Upper lobe of right lung (tissue), 1 donor: ENCODE measurements at places on chromosomes 5 and 9. TPM values are rescaled to one million over a fixed set of nuclear protein-coding genes. Genes with fewer than 3 reads are reported as not detected.

DNA sequence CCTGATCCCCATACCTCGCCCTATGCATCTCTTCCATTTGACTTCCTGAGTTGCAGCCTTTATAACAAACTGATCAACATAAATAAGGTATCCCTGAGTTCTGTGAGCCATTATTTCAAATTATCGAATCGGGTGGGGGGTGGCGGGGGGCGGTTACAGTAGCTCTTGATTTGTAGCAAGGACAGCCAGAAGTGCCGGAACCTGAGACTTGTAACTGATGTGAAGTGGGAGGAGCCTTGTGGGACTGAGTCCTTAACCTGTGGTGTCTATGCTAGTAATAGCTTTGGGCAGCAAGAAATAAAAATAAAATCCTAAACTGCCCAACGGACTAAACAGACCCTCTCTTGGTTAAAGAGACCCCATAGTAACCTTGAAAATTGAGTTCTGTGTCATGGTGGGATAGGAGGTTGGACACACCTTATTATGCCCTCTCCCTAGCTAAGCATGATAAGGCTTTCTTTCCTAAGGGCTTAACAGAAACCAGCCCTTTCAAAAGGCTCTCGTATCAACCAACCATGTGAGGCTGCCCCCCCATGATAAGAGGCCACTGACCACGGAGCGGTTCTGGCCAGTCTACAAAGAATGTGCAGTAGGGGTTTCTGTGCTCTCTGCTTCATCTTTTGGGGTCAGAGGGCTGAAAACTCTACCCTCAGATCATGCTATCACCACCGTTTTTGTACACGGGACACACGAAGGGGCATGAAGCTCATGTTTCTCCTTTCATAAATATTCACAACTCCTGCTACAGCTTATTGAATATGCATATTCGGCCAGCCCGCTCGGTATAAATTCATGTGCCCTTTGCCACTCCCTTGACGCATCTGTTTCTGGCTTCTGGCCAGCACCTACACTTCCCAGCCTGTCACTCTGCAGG, 39.5 kb upstream of the IQGAP2 start:
- no peak for DNase-seq

- DNase-seq = no peak
Observed at GRCh38 chr5:15601853-15602252, 101.9 kb downstream of the FBXL7 start.

GRCh38 chr5:37859805-37860204, 20.0 kb upstream of the GDNF start:
- no peak for DNase-seq

DNA sequence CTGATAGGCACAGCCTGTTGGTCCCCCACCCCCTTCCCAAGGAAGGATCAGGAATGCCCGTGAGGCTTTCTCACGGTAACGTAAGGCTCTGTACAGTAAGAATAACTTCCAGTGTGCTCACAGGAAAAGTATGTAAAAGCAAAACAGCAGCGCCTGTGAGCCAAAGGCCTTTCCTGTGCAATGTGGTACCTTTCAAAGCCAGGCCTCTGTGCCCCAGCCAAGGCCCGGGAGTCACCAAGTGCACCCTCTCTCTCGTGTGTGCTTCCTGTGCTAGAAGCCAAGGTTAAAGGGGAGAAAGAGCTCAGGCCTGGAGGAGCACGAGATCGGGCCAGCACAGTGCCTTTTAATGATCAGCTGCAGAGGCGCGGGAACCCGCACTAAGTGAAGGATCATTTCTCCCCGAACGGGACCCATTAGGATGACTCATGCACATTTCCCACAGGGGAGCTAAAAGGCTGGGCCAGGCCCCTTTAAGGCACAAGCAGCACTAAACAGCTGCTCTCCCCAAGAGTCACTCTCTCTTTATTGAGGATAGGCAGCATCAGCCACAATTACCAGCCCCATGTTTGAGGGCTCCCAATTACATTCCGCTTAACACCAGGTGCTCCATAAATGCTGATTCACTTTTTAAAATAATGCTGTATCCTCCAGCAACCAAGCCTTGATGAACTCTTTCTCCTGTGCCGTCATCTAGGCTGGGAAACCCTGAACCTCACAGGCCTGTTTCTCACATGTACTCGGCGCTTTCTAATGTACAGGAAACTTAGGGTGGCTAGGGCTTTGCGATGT, 42.8 kb downstream of the SHB start:
- DNase-seq = no peak

DNA sequence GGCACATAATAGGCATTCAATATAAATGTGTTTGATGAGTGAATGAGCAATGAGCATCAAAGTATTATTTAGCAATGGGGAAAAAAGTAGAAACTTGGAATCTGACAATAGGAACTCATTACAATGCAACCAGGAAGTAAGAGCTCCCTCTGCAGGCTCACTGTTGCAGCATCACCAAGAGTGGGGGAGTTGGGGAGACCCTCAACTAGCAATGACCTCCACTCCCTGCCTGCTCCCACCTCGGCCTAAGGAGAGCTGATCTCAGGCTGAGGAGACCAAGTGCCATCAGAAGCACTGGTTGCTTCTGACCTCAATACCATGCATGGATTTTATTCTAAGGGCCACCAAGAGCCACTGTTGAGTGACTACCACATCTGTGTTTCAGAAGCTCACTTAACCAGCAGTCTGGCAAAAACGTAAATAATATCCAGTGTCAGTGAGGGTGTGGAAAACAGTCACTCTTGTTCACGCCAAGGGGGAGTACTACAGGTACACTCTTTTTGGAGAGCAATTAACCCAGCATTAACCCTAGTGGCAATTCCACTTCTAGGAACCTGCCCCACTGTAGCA, 8.0 kb downstream of the VDAC1 start:
- no peak for DNase-seq

DNA sequence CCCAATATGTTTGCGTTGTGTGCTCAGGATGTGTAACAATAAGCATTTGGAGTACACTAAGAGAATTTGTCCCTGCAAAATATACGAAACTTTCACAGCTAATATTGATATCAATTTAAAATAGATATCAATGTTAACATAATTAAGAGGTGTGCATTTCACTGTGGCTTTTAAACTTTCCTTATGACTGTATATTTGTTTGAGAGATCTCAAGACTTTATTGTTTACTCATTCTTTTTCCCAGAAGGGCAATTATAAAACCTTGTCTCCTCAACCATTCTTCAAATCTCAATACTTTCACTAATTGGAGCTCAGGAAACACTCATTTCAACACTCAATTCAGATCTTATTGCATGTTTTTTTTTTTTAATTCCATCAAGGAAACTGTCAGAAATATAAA, 241.1 kb downstream of the PDE4D start:
- no peak for DNase-seq

GRCh38 chr5:80177236-80177635, 78.6 kb downstream of the SERINC5 start:
- no peak for DNase-seq

DNA sequence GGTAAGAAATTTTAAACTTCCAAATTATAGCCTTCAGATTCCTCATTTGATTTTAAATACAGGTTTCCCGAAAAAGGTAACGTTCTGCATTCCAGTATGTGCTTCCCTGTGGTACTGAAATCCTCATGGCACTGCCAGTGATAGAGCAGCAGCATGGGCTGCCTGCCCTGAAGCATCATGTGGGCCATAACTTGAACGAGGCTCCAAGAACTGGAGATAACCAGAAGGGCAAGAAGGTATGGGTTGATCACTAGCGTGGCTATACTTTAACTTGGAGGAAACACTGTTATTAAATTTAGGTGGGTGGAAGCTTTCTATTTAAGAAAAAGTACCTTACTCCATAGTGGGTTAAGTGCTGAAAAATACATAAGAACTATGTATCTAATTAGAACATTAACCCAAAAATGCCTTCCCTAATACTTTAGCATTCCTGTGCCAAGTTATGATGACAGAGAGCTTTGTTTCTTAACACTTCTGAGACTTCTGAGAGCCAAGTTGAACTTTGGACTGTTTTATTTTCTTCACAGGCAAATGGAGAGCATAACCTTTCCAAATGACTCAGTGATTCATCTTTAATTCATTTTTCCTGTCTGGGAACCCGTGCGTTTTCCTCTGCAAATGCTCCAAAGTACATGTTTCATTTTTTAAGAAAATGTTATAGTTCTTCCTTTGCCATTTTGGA, 191.5 kb upstream of the GNA14 start:
- no peak for DNase-seq

GRCh38 chr5:117189784-117190183, 615.2 kb upstream of the SEMA6A start:
- no peak for DNase-seq

DNA sequence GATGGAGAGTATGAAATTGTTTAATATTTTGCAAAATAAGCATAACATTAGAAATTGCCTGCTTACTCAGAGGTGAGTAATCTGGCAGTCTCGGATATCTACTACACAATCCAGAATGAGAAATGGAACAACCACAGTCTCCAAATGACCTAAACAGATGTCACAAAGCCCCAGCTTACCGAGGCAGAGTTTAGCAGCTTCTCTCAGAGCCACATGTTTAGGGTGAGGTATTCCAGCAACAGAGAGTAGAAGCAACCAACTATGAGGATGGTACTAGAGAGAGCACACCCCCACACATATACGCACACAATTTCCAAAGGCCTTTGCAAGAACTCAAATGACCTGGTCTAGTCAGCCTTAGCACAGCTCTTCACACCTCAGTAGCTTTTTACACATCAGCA, 122.7 kb upstream of the LPAR1 start:
- DNase-seq = no peak

DNA sequence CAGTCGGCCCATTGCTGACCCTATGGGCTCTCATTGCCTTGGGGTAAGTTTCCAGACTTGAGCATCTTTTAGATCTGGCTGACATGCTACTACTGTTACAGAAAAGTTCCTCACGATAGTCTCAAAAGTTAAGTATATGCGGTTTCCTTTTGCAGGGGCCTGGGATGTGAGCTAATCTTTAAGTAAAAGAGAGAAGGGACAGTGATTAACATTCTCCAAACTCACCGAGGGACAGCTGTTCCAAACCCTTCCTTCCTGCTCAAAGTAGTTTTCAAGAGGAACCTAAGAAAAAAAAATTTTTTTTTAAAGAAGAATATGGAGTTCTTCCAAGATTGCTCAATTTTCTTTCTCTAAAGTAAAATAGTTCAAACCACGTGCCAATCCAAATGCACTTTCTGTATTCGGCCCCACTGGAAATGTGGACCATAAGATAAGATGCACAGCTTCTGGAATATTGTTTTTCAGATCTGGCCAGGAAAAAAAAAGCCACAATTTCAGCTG, 168.0 kb upstream of the SPRY4 start:
- no peak for DNase-seq

DNA sequence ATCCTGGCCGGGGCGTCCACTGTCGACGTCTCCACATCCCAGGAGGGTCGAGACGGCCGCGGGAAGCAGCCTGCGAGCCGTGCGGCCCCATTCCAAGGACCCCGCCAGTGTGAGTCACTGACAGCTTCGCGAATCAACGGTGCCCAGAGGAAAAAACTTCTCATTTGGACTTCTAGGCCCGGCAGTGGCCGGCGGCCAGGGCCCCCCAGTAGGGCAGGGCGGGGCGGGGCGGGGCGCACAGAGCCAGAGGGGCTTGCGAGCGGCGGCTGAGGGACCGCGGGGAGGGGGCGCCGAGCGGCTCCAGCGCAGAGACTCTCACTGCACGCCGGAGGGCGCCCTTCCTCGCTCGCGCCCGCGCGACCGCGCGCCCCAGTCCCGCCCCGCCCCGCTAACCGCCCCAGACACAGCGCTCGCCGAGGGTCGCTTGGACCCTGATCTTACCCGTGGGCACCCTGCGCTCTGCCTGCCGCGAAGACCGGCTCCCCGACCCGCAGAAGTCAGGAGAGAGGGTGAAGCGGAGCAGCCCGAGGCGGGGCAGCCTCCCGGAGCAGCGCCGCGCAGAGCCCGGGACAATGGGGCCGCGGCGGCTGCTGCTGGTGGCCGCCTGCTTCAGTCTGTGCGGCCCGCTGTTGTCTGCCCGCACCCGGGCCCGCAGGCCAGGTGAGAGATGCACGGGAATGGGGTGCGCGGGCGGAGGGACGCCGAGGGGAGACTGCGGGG, at the start of gene F2R:
F2R (plus strand) TSS at position 391 of the 720 bp plus-strand sequence; CDS start at position 573, 182 bp downstream.
- DNase-seq = peak; percentile 74

DNA sequence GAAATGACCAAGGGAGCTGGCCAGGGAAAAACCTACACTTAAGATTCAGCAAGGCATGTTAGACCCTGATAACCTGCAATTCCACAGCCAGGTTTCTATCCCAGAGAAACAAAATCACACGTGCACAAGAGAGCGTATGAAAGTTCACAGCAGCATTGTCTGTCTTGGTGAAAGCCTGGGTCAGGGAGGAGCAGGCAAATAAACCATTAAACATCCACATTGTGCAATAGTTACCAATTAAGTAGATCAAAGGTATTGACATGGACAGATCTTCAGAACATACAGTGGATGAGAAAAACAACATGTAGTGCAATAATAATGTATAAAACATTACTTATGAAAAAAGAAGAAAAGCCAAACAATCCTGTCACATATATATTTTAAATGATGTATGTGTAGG, 15.9 kb upstream of the GPX3 start:
- no peak for DNase-seq

DNA sequence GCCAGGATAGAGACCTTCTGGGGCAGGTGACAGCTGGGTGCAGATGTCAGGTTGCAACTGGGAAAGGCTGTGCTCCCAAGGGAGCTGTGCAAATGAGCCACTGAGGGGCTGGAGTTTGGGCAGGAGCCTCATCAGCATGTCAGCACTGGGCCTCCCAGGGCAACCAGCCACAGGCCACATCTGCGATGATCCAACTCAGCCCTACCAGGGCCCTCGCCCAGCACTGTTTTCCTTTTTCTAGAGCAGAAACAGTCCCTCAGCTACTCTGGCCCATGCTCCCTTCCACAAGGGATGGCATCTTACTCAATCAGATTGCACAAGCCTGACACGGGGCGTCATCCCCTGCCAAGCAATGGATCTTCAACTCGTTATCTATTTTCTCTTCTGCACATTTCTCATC, 24.8 kb downstream of the NIPAL4 start:
- DNase-seq = peak; percentile 65

GRCh38 chr5:158284242-158284641, 425.3 kb upstream of the CLINT1 start:
- no peak for DNase-seq

GRCh38 chr9:109193974-109194556, 27.0 kb upstream of the FRRS1L start:
- no peak for DNase-seq

The DAB2IP gene
- total RNA-seq = 81.6 TPM

The PCDHGB2 gene
- 3.8 TPM for total RNA-seq

The PCDHGA10 gene
- total RNA-seq = 6.2 TPM

The ORM1 gene
- 5.2 TPM for total RNA-seq

The FGD3 gene
- 21.6 TPM for total RNA-seq

The KDM3B gene
- 60.6 TPM for total RNA-seq

The CD180 gene
- 3.0 TPM for total RNA-seq

The MTAP gene
- total RNA-seq = 40.6 TPM

The FGF1 gene
- total RNA-seq = 1.8 TPM

The OR13D1 gene
- total RNA-seq = not detected

The INSL4 gene
- total RNA-seq = not detected

The BARHL1 gene
- total RNA-seq = not detected

The TEX48 gene
- total RNA-seq = not detected

The MARCOL gene
- total RNA-seq = not detected

The GALNT12 gene
- 28.3 TPM for total RNA-seq

The PAX5 gene
- total RNA-seq = 0.23 TPM

The CCNO gene
- not detected for total RNA-seq

The PRRX2 gene
- total RNA-seq = 1.1 TPM
